ENCODE measurements at places on chromosomes 16 and 17.
A peak's percentile ranks its signal among the peaks of the same experiment; 100 is the strongest.

DNA sequence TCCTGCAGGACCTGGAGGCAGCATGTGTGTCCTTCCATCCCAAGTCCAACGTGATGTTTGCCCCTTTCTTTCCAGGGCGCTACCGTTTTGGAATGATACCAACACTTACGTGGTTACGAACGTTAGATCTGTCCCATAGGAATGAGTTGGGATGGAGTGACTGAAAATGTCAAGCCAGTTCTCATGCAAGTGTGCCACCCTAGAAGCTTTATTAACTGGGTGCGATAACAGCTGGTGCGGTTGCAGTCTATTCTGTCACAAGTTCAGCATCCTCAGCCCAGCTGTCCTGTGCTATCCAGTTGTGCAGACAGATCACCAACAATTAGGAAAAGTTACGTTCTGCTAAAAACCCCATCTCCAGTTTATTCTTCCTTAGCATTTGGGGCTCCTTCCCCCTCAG is 52.5 kb downstream of the BANP start:
- no peak for DNase-seq

GRCh38 chr17:77611791-77612502 is 346.6 kb upstream of the TNRC6C start:
- DNase-seq, result no peak

DNA sequence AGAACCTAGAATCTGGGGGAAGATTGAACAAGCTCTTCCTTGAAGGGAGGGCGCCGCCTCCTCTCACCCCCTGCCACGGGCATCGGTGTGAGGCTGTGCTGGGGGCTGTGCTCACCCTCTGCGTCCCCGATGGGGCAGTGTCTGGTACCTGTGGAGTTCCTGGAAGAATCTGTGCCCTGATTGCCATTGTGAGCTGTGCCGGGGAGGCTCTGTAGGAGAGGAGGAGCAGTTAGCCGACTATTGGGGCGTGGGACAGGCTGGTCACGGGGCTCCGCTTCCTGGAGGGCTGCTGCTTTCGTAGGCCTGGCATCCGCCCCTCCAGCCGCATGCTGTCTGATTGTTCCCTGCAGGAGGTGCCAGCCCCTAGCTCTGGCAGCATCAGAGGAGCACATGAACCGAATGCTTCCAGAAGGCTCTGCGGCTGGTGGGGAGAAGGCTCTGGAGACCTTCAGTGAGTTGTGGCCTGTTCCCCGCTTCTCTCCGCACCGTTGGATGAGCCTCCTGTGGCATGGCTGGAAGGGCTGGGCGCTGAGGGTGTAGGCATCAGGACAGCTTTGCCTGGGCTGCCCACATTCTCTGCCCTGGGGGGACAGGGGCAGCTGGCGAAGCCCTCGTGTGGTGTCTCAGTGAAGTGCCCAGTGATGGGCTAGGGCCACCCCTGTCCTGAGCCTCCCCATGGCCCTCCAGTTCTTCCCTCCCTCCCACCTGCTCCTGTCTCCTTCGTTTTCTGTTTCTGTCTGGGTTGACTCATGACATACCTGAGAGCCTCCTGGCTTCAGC is 86.9 kb downstream of the SEC14L1 start:
- DNase-seq, result no peak

GRCh38 chr16:11101695-11102522 is 154.1 kb downstream of the SOCS1 start:
- no peak for DNase-seq

GRCh38 chr17:81000631-81001357 is 9.2 kb downstream of the CHMP6 start:
- peak; percentile 26 for DNase-seq

DNA sequence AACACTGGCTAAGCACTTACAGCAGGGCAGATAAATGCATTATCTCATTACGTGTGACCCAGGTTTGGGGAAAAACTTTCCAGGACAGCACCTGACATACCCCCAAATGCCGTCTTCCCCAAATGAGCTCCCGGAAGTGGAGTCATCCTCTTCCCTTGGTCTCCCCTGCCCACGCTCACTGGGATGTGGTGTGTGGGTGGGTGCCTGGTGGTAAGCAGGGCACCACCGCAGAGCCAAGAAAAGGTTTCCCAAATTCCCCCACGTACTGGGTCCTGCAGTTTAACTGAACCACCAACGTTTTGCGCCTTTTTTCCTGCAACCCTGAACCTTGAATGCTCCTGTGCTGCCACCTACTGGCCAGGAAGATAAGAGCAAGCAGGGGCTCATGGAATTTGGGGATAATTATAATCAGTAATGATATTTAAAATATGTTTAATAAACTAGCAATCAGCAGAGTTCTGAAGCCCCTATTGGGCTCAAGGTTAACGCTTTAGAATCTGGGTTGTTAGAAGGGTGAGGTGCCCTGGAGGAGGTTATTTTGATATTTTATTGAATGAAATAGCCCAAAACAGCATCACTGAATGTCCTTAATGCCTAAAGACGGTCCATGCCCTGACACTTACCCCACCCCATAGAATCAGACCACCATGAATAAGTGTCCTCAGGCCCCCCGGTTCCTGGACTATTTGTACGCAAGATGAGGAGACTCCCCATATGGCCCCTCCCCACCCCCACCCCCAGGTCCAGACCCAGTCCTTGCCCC is 8.0 kb downstream of the SPPL2C start:
- DNase-seq, result peak; percentile 73

- DNase-seq, result no peak
Observed at GRCh38 chr16:6835941-6836340, 496.7 kb upstream of the RBFOX1 start.

Data from GM20000 (cell line).